ENCODE measurements at places on chromosomes 7 and 10.

- no peak for DNase-seq
These were observed 76.3 kb upstream of the PRKAR2B start for GRCh38 chr7:106968160-106968559.

GRCh38 chr10:116371737-116372136, 47.5 kb downstream of the CCDC172 start:
- no peak for DNase-seq

GRCh38 chr10:95467162-95467599, 94.0 kb downstream of the SORBS1 start:
- DNase-seq: no peak

GRCh38 chr7:140902303-140902953, 22.3 kb downstream of the BRAF start:
- peak; percentile 35 for DNase-seq

DNA sequence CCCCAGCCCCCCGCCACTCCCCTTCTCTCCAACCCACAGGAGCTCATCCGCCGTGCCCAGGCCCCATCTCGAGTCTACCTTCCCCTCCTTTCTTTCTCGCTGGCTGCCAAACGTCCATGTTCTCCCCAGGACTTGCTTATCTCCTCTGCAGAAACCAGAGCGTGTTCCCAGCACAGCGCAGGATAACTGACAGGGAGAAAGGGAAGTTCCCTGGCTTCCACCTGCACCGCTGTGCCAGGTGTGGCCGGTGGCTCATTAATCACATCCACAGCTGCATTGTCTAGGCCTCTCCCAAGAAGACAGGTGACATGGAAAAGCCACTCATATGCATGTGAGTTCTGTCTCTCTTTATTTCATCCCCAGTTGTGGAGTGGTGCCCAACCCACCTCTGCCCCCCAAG, 113.2 kb downstream of the ITIH5 start:
- DNase-seq: no peak

DNA sequence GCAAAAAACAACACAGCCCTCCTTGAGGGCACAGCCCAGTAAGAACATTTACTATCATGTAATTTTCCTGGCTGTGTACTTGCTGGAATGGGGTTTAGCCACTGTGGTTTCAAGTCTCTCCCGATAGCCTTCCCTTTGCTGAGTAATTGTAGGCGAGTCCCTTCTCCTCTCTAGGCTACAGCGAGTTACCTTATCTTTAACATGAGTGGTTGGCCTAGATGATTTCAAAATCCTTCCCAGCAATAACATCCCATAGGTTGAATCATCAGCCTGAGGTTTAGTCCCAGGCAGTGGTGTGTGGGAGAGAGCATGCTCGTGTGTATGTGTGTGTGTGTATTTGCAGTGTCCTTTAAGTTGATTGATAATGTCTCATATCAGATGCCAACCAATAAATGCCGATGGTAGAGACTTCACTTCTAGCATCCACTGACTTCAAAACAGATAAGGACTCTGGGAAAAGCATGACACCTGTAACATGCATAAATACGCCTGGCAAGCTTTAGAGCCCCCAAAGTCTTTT, 142.9 kb upstream of the ZMIZ1 start:
- no peak for DNase-seq

GRCh38 chr10:94902570-94902969, 35.9 kb upstream of the CYP2C9 start:
- DNase-seq: no peak

- DNase-seq: no peak
These were observed 73.9 kb upstream of the EMX2 start for GRCh38 chr10:117468665-117469064.

DNA sequence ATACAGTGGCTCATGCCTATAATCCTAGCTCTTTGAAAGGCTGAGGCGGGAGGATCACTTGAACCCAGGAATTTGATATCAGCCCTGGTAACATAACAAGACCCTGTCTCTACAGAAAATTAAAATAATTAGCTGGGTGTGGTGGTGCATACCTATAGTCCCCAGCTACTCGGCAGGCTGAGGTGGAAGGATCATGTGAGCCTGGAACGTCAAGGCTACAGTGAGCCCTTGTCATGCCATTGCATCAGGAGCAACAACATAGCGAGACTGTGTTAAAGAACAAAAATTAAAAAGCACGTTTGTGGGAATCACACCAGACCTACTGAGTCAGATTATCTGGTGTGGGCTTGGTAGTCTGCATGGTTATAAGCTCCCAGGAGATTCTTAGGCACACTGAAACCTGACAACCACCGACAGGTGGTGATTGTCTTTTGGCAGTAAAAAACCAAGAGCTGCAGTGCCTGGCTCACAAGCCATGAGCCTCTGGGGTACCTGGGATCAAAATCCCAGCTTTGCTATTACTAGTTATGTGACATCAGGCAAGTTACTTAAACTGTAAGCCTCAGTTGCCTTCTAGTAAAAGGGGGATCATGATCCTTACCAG, 146.9 kb downstream of the SND1 start:
- no peak for DNase-seq

GRCh38 chr7:64687249-64687648, 21.3 kb downstream of the ZNF107 start:
- DNase-seq: no peak

DNA sequence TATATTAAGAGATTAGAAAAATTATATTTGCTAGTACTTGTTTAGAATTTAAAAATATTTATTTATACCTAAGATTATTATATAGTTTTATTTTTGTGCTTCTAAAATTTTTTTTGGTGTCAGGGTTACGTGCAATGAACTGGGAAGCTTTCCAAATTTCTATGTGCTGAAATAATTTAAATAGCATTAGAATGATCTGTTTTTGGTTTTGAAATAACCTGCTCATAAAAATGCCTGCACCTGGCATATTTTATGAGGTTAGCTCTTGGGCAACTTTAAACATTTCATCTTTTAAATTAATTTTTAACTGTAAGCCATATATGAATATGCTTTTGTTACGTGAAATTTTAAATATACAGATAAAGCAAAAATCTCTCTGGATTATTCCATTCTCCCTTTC, 482.5 kb downstream of the GLRX3 start:
- no peak for DNase-seq
